ENCODE measurements at places on chromosomes 2 and 18.
A peak's percentile ranks its signal among the peaks of the same experiment; 100 is the strongest.

GRCh38 chr2:236162031-236162845, 5.9 kb downstream of the GBX2 start:
- DNase-seq, result no peak

DNA sequence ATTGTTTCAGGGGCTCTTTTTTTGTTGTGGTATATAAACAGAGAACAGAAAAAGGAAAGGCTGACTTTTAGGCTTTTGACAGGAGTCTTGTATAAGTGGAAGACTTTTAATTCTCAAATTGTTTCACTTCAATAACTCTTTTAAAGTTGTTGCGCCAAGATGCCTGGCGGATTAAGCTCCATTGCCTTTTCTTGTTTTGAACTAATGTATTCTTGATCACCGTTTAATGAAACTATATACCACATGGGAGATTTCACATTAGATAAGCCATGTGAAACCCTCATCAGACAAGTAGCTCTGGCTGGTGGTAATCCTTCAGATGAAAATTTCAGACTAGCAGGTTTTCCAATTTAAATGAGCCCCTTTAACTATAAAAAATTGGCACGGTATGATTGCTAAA, 257.4 kb downstream of the CCDC178 start:
- DNase-seq, result no peak

DNA sequence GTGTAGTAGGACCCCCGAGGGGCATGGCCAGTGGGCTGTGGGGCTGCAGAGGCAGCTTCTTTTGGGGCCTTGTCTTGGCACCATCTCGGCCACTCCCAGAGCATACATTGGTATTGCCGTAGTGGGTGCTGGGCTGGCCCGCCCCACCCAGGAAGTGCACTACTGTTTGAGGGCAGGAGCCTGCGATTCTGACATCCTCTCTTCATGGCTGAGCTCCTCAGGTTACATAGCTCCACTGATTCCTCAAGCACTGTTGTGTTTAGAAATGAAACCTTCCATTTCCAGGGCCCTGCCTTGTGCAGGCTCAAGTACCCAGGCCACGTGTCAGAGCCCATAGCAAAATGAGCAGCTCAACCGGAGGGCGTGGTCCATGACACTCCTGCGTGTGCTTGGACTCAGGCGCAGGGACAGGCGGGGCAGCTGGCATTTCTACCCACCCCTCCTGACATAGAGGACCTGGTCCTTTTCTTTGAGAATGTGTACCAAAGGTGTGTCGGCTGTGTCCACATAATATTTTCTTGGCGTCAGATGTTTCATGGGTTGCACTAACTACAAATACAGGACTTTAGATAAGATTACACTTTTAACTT, 67.9 kb downstream of the DGKD start:
- DNase-seq, result no peak

DNA sequence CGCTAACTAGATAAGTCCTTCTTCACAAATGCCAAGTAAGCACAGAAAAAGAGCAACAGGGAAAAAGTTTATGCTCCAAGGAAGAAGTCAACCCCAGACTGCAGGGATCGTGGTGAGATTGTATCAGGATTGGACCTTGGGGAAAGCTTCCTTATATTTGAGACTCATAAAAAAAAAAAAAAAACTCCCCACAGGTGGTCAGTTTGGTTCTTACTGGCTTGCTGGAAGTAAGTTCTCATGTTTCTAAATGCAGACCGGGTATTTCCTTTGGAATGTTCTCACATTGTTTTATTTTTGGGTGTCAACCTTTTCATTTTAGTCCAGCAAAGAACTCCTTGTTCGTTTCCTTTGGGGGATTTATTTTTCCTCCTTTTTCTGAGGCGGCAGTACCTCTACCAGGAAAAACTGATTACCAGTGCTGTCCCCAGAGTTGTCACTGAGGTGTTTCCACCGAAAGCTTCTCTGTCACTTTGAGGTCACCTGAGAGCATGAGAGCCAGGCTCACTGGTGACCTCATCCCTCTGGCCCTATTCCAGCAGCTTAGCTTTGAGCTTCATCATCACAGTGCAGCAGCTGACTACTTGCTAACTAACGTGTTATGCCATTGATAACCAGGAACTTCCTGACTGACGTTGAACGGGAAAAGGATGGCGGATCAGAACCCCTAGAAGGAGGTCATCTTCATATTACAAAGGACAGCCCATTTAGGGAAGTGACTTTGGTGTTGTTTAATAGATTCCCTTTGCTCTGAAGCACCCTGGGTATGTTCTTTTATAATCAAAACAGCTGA, 16.8 kb upstream of the ATP8B1 start:
- DNase-seq, result peak; percentile 82

- no peak for DNase-seq
These were observed 22.0 kb downstream of the SLC14A1 start for GRCh38 chr18:45745817-45746461.

DNA sequence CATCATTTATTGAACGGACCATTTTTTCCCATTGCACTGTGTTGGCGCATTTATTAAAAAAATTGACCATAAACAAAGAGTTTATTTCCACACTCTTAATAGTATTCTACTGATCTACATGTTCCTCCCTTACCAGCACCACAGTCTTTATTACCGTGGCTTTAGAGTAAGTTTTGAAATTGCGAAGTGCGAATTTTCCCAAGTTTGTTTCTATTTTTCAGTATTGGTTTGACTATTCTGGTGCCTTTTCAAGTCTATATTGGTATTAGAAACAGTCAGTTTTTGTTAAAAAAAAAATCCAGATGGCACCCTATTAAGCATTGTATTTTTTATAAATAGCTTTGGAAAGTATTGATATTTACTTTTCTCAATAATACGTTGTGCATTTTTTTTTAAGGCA, 795.1 kb upstream of the HS6ST1 start:
- no peak for DNase-seq

DNA sequence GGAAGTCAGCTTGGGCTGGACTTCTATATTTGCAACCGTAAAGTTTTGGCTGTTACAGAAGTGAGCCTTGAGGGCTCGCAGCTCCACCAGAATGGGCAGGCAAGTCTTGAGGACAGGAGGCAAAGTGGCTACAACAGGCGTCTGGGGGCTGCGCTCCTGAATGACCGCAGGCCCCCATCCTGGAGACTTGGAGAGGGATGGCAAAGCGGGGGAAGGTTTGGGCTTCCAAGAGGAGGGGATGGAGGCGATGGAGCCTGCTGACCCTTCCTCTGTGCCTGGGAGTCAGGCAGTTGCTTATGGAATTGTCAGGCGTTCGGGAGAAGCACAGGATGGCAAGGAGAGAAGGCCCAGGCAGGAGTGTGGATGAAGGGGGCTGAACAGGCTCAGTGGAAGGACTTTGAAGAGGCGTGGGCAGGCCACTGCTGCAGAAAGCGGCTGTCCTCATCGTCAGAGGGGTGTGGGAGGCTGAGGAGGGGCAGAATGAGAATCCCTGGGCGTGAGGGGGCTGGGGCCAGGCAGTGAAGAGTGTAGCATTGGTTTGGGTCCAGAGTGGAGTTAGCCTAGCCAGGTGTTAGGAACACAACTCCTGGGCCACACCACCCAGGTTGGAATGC, 72.3 kb downstream of the INHBB start:
- DNase-seq, result no peak

GRCh38 chr2:128633501-128633900, 314.8 kb upstream of the HS6ST1 start:
- no peak for DNase-seq

- DNase-seq, result no peak
These were observed 339.7 kb upstream of the SLC14A2 start for GRCh38 chr18:45275367-45276113.

DNA sequence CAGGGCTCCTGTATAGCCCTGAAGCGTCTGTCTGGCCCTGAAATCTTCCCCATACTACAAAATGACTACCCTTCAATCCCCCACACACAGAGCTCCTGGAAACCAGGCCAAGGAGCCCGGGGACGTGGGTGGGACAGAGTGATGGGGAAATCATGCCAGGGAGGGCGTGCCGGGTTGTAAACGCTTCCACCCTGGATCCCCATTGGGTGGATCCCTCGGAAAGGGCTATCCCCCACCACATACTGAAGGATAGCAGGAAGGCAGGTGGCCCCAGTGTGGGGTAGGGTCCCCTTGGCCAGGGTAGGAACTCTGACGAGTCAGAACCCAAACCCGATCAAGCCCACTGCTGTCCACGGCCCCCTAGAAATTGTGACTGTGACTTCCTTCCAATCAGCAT, 91.7 kb downstream of the INHBB start:
- DNase-seq, result no peak

DNA sequence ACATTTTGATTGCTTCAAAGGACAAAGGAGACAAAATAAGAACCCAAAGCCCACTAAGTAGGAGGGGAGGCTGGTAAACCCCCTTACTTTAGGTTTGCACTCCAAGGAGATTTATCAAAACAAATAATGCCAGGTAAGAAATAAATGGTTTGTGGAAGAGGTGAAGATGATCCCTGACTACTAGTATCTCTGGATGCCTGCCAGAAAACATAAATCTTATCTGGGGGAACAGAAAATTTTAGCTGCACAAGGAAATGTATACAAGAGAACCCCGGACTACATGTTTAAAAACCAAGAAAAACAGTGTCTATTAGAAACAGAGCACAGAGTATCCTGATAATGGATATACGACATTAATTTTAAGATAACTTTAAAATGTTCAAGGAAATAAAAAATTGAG, 114.1 kb downstream of the TRABD2A start:
- no peak for DNase-seq

- DNase-seq, result no peak
These were observed 206.3 kb downstream of the RAD51AP2 start for GRCh38 chr2:17311771-17312511.

GRCh38 chr18:74918276-74918790, 290.6 kb downstream of the PTGR3 start:
- no peak for DNase-seq

DNA sequence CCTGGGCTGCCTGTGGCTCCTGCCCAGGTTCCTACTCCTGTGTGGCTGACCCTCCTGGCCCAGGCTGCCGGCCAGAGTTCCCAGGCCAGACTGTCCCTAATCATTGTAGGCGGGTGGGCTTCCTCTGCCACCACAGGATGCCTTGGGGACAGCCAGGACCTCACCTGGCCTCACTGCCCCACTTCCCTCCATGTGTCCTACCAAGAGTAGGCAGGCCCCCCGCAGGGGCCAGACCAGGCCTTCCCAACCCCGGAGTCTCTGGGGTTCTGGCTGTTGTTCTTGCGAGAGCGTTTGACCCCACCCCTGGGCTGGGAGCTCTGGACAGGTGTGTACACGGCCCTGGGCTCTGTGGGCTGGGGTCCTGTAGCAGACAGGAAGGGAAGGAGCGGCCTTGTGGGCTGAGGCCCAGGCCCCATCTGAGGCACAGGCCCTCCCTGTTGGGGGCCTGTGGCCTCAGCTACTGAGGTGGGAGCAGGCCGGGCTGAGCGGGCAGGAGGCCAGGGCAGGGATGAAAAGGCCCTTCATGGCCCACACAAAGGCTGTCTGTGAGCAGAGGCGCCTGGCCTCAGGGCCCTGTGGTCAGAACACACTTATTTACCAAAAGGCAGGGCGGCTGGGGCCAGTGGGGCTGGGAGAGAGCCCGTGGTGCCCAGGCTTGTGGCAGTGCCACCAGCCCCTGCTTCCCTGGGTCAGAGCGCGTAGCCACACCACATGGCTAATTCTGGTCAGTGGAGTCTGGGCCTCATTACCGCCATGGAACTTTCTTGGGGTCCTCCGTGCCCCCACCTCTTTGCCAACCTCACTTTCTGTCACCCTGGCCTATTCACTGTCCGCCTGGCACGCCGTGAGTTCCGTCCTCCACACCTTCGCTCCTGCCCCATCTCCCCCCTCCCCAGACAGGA, 2.0 kb downstream of the SNORC start:
- no peak for DNase-seq

DNA sequence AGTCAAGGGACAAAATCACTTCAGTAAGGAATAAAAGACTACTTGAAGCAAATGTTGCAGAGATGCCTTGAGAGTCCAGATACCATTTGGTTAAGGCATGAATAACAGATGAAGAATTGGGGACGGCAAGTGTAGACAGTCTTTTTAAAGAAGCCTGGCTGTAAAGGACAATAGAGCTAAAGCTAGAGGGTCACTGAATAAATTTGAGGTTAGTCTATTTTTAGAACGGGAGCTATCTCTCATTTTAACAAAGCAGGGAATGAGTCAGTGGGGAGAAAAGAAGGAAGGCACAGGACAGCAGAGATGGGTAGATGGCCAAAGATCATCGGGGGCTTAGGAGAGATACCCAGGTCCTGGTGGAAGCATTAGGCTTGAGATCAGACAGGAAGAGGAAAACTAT, 30.6 kb upstream of the CHN1 start:
- DNase-seq, result no peak

- no peak for DNase-seq
These were observed 39.1 kb downstream of the MRPL35 start for GRCh38 chr2:86238354-86238753.

DNA sequence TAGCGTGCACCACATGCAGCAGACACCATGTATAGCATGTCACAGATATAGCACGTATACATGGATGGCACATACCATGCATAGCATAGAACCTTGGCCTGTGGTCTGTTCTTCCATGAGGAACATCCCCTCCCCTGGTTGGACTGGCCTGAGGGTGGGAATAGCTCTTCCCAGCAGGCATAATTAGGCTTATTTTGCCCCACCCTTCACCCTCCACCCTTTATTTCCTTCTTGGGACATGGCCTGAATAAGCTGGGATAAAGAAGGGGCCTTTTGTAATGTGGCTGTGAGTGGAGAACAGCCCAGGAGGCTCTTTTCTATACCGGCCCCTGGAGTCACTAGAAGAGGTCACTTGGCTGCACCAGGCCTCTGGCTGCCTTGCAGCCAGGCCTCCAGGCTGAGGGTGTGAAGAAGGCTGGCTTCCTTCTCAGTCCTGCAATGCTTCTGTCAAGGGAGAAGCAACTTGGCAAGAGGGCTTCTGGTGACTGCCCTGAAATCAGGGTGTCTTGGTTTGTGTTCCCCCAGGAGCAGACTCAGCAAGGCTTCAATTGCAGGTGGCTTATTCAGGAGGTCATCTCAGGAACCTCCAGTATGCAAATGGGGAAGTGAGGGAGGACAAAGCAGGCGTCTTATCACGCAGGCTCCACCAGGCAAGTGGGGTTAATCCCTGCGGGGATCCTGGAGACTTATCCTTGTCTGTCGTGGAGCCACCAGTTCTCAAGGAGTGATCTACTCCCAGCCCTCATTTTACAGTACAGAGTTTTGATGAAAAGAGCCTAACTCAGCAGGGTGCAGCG, 68.2 kb downstream of the HS6ST1 start:
- DNase-seq, result no peak

DNA sequence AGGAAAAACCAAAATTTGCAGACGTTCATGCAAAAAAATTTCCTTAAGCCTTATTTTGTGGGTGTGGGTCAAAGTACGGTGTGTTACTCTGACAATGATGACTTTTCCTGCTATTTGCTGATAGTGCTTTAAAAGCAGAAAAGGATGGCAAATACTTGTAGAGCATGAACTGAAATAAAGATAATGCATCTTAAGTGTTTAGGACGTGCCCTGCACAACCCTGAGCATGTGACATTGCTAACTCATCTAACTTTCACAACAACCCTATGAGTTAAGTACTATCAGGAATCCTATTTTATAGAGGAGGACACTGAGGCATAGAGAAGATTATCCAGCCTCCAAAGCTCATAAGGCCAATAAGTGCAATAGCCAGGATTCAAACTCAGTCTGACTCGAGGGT, 143.3 kb downstream of the RNF152 start:
- no peak for DNase-seq

GRCh38 chr2:100647709-100648108, 84.9 kb downstream of the PDCL3 start:
- no peak for DNase-seq

Measured in HFF-Myc (cell line).